ENCODE measurements at places on chromosomes 4 and X.

DNA sequence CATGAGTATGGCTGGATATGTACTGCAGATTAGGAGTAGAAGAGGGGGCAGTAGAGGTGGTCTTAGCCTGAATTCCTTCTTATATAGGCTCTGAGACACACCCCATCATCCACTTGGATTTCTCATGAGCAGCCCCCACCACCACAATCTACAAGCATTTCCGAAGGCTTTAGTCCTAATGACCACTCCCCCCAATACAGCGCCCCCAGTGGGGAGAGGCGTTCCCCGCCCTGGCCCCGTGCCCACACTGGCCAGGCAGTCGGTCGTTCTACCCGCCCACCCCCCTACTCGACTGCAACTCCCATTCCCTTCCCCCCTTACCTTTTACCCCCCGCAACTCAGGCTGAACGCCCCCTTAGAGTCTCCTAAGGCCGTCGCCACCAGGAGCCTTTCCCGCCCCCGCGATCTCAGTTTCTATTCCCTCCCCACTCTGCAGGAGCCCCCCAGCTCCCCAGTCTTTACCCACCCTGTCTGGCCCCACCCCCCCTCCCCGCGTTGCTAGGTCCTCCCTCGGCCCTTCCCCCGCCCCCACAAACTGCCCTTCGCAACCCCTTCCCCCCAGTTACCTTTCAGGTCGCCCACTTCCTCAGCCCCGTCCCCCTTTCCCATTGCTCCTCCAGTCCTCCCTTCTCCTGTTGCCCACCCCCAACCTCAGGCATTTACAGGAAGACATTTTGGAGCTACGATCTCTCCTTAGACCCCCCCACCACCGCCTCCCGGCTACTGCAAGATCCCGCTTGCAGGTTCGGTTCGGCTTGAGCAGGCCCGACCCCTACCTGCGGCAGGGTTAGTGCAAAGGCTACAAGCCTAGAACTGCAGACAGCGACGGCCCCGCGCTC, 468 bp downstream of the ZMYM3 start:
- no peak for DNase-seq

DNA sequence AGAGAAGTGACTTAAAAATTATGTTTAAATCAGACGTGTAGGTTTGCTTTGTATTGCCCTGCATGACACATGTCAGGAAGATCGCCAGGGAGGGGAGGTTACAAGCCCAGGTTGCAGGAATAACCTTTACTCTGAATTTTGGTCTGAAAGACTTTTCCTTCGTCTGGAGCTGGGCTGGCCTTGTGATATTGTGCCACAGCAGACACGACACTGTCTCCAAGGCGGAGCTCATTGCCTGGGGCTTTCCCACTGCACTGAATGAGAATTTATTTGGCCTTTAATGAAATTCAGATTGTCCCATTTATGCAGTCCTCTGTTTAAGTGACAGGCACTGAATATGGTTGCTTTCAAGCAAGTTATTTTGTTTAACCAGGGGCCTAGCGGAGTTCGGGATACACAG, 45.1 kb downstream of the RHOH start:
- no peak for DNase-seq

DNA sequence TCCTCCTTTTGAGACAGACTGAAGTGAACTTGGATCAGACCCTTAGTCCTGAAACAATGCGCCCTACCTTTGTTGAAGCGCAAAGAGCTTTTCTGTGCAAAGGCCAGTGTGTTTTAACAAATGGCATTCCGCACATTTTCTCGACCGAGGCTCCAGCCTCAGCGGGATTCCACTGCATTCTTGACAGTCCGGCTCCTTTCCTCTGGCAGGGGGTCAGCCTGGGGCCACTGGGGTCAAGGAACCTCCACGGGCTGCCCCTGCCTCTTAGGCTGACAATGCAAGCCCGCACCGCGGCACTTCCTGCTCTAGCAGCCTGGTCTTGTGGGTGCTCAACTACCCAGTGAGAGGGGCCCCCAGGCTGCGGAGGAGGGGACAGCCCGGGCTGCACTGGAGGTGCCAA, 47.2 kb upstream of the TFDP3 start:
- DNase-seq: no peak

GRCh38 chr4:182324282-182324681, 81.1 kb downstream of the TENM3 start:
- DNase-seq: no peak

GRCh38 chrX:124028182-124028581, 66.7 kb downstream of the STAG2 start:
- DNase-seq: peak; percentile 8

DNA sequence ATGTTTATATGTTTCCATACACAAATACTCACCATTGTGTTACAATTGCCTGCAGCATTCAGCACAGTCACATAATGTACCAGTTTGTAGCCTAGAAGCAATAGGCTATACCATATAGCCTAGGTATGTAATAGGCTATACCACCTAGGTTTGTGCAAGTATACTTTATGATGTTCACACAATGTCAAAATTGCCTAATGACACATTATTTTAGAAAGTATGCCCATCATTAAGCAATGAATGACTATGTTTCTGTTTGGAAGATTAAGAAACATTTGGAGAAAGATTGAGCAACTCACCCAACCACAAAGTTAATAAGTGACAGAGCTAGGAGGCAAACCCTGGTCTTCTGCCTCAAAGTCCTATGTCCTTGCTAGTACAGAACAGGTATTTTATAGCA, 96.8 kb upstream of the GRIA3 start:
- DNase-seq: peak; percentile 46

DNA sequence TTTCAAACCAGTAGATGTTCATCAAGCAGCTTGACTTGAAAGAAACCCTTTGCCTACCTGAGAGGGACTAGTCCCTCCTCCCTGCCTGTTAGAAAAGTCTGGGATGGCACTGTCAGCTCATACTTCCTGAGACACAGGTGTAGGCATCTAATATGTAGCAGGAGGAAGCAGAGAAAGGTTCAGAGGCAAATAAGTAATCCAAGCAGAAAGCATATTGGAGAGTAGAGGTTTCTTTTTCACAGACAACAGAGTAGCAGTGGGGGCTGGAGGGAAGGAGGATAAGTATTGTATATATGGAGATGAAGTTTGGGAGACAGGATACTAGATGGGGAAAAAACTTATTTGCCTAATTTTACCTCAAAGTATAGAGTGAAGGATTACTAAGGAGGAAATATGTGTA, 81.5 kb downstream of the FNIP2 start:
- no peak for DNase-seq

DNA sequence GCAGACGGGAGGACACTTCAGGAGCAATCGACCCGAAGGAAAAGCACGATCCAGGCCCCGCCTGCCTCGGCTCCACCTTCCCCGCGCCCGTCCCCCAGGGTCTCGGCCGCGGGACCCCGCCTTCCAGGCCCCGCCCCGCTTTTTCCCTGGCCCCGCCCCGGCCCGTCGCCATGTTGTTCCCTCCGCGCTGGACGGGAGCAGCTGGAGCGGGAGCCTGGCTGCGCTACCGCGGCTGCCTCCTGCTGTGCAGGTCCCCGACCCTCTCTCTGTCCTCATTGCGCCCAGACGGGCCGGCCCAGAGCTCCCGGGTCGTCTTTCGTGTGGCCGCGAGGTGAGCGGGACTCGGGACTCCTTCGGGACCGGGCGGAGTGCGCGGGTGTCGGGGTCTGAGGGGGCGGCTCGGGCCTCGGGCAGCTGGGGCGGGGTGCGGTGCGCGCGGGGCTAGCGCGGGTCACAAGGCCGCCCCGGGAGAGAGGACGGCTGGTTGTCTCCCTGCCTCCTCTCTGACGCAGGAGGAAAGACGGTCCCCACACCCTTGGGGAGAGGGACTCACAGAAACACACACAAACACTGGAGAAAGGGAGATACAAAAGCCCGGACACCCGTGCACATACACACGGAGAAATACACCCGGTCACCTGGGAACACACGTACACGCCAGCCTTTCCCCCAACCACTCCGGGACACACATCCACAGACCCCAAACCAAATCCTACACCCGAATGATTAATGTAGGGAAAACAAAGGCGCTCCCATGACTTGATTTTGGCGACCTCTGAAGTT, at the start of gene RAB9A:
RAB9A (plus strand) TSS at position 171 of the 783 bp plus-strand sequence. CDS start 19,619 bp downstream, outside the sequence.
- peak; percentile 17 for DNase-seq

DNA sequence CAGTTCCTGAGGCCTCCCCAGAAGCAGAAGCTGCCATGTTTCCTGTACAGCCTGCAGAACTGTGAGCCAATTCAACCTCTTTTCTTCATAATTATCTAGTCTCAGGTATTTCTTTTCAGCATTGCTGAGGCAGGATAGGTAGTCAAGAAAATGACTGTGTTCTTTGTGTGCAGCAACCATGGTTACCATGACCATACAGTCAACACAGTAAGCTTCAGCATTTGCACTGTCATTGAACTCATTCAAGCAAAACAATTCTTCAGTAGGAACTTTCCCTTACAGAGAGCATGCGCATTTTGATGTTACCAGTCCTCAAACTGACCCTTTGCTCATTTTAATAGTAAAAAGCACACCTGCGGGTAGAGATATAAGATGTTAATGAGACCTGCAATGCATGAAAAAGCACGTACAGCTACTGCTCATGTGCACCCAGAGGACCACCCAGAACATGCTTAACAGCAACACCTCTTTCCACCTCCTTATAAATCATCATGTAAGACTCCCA, 180.8 kb downstream of the PRKX start:
- no peak for DNase-seq

- DNase-seq: no peak
Observed at GRCh38 chr4:81737865-81738559, 266.3 kb upstream of the RASGEF1B start.

DNA sequence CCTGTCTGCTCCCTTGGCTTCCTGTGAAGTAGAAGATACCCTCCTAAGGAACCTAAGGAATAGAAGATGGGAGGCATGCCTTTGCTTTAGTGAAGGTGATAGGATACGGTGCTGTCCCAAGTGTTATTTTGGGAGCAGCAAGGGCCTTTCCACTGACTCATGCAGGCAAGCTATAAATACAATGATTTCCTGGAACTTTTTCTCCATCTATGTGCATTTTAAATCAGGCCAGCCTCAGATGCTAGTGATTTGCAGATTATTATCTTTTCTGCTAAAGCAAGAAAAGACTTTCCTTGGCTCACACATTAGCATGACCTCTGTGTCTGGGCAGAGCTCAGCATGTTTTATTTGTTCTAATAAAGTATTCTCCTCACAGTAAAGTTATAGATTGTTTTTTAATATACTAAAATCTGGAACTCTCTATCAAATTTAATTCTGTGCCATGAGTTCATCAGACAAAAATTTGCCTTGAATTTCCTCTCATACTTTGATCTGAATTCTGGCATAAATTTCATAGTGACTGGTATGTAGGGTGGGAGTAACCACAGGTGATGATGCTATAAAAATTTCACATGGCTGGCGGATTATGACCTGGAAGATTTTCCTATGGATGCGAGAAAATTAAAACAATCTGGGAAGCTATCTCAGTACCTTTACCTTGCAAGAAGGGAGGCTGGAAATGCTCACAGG, 131.7 kb downstream of the REPS2 start:
- no peak for DNase-seq
